ENCODE measurements at places on chromosomes 7 and 10.

DNA sequence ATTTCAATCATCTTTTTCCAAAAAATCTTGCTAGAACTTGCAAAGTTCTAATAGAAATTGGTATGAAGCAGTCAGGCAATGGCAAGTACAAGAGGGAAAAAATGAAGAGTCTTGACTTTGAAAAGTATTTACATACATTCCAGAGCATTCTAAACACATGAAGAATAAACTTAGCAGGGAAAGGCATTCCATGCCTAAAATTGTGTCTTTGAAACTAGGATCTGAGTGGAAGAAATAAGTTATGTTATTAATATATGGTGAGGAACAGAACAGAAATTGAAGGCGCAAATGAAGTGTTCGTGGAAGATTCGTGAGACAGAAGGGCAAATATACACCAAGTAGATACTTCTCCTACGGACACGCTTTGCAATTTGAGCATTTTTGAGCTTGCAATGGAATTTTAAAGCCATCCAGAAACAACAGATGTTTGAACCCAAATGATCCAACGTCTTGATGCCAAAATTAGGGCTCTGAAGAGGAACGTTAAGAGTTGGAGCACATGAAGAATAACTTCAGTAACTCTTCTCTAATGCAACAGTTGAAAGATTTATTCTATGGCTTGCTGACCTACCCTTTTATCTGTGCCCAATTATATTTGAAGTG lies 40.6 kb upstream of the SEPTIN7 start:
- DNase-seq, result no peak

GRCh38 chr10:90222372-90222771 lies 521.0 kb downstream of the KIF20B start:
- DNase-seq, result no peak

GRCh38 chr7:154916856-154917807 lies 85.8 kb downstream of the PAXIP1 start:
- DNase-seq, result no peak

- no peak for DNase-seq
These were observed 61.7 kb upstream of the C1QL3 start for GRCh38 chr10:16583382-16583781.

GRCh38 chr10:87552248-87552929 lies 47.7 kb downstream of the MINPP1 start:
- no peak for DNase-seq
